ENCODE measurements at places on chromosomes 6 and 20.

DNA sequence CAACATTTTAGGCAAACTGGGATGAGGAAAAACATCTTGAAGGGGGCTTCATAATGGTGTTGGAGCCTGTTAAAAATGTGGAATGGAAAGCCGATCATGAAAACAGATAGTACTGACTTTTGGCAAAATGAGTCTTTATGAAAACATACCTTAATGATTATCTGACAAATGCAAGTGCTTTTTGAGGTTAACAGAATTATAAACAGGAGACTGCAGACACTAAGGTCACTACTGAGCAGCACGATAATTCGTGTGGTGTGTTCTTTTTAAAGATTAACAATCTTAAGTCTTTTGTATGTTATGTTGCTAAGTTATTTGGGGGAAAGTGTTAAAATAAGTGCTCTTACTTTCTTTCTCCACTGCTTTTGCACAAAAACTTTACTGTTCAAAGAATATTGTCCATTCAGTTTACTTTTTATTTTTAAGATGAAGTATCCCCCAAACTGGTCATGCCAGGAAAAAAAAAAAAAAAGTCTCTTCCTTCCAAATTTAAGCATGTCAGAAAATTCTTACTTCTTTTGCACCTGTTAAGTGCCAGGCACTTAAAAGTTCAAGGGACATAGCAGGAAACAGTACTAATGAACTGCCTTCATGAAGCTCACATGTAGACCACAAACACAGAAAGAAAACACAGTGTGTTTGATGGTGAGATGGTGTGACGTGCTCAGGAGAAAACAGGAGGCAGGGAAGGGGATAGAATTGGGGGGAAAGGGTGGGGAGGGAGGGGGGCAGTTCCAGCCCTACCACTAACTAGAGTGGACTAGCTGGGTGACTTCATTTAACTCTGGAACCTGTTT is 73.2 kb downstream of the CDYL start:
- DNase-seq: no peak

DNA sequence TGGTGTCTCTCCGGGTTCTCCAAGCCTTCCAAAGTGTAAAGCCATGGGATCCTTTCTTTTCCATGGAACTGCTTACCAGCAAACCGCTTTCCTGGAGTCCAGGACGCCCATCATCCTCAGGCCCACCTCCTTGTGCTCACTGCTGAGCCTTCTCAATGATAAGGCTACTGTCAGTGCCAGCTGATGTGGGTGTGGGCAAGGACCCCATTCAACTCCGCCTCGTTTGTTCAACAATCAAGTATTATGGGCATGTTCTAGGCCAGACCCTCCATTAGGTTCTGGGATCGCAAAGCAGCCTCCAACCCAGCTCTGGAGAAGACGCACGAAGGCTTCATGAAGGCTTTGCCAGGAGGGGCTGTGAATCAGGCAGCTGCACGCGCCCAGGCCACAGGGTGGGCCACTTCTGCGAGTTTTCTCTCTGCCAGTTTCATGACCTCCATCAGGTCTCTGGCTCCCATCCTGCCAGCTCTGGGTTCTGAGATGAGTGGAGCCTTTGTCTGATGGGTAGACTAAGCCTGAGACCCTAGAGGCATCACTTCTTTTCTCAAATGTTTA is 177.1 kb downstream of the MRPL14 start:
- DNase-seq: no peak

DNA sequence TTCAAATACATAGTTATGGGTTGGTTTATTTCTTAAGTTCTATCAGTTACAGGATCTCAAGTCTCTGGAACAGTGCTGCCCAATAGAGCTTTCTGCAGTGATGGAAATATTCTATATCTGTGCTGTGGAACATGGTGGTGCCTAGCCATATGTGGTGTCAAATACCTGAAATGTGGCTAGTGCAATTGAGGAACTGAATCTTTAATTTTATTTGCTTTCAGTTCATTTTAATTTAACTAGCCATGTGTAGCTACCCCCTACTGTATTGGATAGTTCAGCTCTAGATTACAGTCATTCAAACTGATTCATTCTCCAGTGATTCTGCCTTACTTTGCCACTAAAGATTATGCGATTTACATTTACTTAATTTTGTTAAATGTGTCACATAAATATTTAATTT is 503.2 kb downstream of the CDKAL1 start:
- DNase-seq: no peak

GRCh38 chr6:168546151-168546550 is 105.2 kb downstream of the SMOC2 start:
- DNase-seq: no peak

DNA sequence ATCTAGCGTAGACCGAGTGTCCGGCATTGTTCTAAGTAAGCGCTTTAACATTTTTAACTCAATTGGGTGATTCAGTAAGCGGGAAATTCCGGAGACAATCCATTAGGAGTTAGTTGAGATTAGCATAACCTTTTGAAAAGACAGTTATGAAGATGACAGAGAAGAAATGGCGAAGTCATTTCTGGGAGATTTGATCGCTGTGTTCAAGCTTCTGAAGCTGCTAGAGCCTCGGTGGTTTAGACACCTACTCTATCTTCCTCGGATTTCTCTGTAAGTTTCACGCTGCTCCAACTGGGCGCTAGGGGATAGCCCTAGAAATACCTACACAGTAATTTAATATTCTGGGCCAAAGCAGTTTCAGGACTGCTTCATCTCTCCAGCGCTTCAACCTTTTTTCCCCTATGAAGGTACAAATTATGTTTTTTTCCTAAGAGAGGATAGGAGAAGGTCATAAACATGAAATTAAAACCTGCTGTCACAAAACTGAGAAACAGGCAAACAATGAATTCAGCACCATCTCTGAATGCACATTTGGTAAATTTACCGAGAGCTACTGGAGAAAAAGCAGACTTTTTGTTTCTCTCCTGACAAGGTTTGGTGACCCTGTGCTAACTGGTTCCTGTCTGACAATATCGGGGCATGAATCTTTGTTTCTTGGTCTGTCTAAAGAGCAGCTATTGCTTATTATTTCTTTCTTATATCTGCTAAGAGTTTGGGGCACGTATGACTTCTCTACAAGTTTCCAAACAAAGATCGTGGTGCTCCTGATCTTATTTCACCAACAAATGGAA is 22.4 kb downstream of the ZNF311 start:
- DNase-seq: peak; percentile 24

DNA sequence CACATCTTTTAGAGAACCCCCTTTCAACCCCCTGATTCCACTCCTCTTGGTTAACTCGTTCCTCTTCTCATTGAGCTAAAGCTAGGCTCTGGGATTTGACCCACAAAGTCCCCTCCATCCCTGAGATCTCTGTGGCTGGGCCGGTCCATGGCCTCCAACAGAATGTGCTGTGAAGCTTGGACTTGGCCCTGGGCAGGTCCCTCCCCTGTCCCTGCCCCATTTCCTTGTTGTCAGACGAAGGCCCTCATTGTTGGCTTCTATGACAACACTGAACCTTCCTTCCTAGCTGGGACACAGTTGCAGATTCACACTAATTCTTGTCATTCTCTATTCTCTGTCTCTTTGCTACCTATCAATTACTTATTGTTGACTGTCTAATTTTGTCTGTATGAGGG is 156.1 kb downstream of the SYCP2 start:
- no peak for DNase-seq

DNA sequence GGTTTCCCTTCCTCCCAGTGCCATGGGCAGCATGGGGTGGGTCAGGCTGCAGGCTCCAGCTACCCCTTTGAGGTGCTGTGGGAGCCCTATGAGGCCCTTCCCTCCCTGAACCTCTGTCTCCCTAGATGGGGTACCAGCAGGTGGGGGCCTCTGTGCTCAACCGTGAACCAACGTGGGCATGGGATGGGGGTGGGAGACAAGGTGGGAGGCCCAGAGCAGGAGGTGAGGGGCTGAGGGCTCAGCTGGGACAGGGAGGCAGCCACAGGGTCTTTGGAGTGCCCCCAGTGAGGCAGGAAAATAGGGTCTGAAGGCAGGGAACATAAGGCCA is 33.3 kb downstream of the SUN5 start:
- DNase-seq: no peak

- DNase-seq: no peak
Observed at GRCh38 chr20:40286975-40287531, 402.0 kb downstream of the MAFB start.

GRCh38 chr6:135496800-135497411 is 634 bp downstream of the AHI1 start:
- DNase-seq: no peak

DNA sequence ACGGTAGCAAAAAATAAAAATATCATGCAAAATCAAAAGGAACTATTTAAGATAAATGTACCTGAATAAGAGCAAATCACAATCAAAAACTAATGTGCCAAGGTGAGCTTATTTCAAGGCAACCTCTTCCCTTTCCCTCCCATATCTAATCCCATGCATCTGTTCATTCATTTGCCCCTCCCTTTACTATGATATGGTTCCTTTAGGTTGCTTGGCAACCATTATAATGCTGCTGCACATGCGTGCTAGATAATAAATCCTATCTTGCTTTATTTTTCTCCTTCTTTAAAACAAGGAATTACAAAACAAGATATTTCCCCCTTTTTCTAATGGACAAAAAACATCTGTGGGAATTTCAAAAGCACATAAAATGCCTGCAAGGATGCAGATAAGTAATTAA is 318.2 kb upstream of the POU3F2 start:
- DNase-seq: no peak

GRCh38 chr6:8391934-8392333 is 43.4 kb downstream of the SLC35B3 start:
- no peak for DNase-seq

DNA sequence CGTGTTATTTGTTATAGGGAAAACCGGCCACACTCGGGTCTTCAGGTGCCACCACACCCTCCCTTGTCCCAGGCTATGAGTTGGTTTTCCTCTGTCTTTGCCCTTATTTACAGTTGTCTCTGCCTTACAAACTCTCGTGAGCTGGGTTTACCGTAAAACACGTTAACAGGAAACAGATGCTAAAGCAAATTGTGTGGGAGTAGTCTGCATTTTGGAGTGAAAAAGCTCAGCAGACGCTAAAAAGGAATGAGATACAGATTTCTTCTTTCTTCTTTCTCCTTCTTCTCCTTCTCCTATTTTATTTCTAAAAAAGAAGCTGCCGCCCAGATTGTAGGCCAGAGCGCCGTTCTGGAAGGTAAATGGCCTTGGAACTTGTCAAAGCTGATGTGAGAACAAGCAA is 51.9 kb downstream of the APCDD1L start:
- no peak for DNase-seq

- no peak for DNase-seq
Observed at GRCh38 chr6:46760925-46761324, 14.2 kb downstream of the ANKRD66 start.

- no peak for DNase-seq
Observed at GRCh38 chr20:57633945-57634491, 13.8 kb upstream of the ZBP1 start.

DNA sequence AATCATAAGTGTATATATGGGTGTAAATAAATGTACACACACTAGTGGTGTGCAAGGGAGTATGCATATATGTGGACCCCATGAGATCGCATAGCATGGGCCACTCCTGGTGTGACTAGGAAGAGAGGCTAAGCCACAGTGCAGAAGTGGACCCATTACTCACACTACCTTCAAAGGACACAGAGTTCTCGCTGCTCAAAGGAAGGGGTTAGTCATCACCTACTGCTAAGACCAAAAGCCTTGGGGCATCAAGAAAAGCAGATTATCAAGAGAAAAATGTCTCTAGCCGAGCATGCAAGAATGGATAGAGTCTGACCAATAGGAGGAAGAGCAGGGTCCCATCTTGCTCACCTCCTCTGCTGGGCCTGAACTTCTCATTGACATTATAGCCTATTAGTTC is 195.5 kb downstream of the MAFB start:
- DNase-seq: no peak

DNA sequence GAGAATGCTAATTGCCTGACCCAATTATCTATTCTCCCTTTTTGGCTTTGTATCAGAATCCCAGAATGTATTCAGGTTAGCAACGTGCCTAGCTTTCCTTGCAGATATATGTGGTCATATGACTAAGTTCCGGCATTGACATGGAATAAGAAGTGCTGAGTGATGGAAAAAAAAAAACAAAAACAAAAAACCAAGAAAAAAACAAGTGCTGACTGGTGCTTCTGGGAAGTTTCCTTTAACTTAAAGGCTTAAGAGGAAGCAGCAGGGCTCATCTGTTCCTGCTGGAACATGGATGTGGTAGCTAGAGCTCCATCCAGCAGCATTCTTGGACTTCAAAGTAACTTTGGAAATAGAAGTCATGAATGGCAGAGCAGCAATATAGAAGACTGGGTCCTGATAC is 10.4 kb upstream of the RPF2 start:
- no peak for DNase-seq

GRCh38 chr6:78489874-78490273 is 377.5 kb upstream of the IRAK1BP1 start:
- no peak for DNase-seq

DNA sequence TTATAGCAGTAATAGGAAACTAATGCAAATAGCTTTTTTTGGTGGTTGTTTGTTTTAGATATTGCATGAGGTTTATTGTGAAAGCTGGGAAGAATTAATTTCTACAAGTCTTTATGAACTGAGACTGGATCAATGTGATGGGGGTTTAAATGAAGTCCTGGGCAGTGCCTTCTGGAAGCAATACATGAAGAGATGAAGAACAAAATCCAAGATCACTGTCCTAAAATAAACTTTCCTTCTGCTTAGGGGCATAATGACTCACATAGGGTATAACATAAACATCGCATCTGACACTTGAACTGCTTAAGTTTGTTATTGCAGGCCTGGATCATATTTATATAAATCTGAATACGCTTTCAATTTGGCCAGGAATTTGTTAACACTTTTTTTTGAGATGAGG is 20.9 kb upstream of the SHLD1 start:
- DNase-seq: no peak

- DNase-seq: no peak
Observed at GRCh38 chr6:20943040-20943627, 408.9 kb downstream of the CDKAL1 start.

DNA sequence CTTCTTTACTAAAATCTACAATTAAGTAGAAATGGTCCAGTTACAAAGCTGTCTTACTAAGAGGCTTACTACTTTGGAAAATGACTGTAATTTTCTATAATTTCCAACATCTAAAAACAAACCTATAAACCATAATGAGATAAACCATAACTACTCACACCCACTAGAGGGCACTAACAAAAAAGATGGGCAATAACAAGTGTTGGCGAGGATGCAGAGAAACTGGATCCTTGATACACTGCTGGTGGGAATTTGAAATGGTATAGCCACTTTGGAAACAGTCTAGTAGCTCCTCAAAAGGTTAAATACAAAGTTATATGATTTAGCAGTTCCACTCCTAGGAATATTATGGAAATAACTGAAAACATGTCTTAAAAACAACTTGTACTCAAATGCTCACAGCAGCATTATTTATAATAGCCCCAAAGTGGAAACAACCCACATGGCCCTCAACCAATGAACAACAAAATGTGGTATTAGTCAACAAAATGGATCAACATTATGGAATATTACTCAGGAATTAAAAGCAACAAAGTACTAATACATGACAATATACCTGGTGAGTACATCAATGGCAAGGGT is 50.6 kb downstream of the GJA10 start:
- no peak for DNase-seq

DNA sequence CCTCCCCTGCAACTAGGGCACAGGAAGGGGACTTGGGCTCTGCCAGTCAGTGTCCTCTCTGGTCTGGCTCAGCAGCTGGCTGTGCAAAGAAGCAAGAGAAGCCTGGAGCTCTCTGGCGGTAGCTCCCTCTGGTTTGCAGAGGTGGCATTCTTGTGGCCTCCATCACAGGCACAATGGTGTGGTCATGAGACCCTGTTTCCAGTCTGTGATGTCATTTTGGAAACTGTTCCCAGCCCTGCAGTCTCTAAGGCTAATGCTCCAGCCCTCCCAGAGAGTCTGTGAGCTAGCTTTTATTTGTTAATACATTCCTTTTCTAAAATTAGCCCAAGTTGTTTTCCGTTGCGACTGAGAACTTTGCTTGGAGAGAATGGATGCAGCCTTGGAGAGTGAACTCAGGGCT is 69.5 kb upstream of the FOXQ1 start:
- no peak for DNase-seq
